ENCODE measurements at places on chromosomes 2 and 18.

GRCh38 chr2:108548208-108549003 is 14.1 kb downstream of the LIMS1 start:
- no peak for DNase-seq

DNA sequence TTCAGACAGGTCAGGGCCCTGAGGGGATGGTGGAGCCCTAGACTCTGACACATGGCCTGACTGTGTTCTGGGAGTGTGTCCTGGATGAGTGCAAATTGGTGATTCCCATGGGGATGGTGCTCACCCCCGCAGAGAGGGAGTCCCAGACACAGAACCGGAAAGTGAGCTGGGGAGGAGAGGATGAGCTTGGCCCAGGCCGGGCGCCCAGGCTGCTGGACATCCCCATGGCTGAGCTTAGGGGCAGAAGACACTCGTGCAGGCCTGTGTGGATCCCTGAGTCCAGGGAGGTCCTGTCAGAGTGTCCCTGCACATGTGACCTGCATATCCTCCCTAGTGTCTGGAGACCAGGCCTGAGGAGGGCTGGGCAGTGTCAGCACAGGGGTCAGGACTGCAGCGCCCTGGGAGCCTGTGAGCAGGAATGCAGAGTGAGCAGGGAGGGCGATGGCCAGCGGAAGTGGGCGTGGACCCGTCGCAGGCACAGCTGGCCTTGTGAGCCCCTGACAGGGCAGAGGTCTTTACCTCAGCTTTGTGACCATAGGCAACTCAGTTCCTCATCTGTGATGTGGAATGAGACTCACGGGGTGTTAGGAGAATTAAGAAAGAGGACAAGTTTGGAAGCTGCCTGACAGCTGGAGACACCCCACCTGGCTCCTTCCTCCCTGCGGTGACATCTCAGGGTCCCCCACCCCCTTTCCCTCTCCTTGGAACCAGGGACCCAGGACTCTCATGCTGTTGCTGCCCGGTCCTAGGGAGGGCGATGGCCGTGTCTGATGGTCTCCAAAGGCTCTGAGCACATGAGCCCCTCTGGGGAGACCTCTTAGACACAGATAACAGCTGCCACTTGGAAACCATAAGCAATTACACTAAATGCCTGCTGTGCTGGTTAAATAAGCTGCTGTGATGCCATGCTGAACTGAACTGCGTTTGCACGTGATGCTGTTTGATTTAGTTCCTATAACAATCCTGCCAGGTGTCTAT is 62.6 kb upstream of the HS6ST1 start:
- no peak for DNase-seq

GRCh38 chr18:24913507-24914170 is 438.3 kb downstream of the ZNF521 start:
- DNase-seq, result no peak

- no peak for DNase-seq
Observed at GRCh38 chr2:120496759-120497158, 150.8 kb downstream of the INHBB start.

DNA sequence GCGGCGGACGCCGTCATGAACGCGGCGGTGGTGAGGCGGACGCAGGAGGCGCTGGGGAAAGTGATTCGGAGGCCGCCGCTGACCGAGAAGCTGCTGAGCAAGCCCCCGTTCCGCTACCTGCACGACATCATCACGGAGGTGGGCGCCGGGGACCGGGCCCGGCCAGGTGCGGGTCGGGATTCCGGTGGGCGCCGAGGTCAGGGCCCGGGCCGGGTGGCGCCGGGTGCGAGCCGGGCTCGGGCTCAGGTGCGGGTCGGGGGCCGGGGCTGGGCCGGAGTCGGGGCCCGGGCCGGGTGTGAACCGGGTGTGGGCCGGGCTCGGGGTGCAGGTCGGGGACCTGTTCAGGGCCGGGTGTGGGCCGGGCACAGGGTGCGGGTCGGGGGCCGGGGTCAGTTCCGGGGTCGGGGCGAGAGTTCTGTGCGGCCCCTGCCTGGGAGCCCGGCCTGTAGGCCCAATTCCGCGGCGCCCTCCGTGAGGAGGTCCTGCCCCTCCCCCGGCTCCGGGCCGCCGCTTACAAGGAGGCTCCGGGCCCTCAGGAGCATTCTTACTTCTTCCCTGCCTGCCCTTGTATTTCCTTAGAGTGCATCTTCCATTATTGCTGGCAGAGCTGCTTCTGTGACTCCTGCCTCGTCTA is 447 bp downstream of the TRAF3IP1 start:
- DNase-seq, result no peak

- DNase-seq, result no peak
Observed at GRCh38 chr2:207727261-207727660, 15.8 kb downstream of the CCNYL1 start.

DNA sequence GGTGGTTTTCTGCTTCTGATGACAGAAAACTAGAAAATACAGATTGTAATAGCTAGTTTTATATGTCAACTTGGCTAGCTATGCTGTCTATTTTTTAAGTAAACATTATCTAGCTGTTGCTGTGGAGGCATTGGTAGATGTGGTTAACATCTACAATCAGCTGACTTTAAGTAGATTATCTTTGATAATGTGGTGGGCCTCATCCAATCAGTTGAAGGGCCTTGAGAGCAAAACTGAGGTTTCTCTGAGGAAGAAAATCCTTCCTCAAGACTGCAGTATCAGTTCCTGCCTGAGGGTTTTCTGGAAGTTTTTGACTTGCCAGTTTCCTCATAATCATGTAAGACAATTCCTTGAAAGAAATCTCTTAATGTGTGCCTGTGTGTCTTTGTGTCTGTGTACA is 75.9 kb upstream of the SPHKAP start:
- no peak for DNase-seq

DNA sequence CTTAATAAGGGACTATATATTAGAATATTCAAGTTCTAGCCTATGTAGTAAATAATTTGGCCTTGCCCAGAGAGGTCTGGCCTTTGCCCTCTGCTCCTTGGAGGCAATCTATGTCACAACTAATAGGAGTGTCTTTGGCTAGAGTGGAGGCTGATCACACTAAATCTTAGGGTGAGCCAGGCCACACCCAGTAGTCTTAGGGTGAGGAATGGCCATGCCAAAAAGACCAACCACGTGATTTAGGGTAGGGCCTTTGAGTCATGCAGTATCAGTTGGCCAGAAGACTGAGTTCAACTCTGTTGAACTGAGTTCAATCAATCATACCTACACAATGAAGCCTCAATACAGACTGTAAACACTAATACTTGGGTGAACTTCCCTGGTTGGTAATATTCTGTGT is 26.0 kb upstream of the FLACC1 start:
- DNase-seq, result no peak

DNA sequence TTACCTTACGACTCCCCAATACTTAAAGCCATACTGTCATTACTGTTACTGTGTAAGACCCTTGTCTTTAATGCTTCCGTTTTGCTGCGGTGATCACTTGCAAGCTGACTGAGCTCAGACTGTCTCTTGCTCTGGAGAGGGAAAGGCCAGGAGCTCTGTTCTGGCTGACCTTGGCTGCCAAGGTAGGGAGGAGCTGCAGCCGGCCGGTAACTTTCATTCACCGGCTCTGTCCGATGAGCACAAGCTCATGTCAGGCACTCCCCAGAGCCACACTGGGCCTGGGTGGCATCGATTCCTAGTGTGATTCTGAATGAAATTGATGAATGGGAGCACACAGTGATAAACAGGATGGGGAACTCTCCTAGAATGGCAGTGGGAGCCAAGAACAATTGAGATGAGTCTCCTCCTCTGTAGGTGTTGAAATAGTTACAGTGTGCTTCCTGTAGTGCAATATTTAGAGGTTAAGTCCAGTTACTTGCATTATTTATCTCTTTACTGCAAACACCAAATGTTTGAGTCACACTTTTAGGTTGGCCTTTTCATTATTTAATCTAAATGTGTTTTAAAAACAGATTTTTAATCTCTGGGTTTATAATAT is 100.9 kb downstream of the ATP9B start:
- DNase-seq, result no peak

GRCh38 chr2:26283606-26284005 is 38.9 kb downstream of the HADHB start:
- no peak for DNase-seq

- DNase-seq, result no peak
Observed at GRCh38 chr18:70506511-70506910, 217.7 kb downstream of the SOCS6 start.
